ENCODE measurements at places on chromosomes 4 and X. TPM values are rescaled to one million over a fixed set of nuclear protein-coding genes. Genes with fewer than 3 reads are reported as not detected.

Gene CPZ
- 32.8 TPM for total RNA-seq

DNA sequence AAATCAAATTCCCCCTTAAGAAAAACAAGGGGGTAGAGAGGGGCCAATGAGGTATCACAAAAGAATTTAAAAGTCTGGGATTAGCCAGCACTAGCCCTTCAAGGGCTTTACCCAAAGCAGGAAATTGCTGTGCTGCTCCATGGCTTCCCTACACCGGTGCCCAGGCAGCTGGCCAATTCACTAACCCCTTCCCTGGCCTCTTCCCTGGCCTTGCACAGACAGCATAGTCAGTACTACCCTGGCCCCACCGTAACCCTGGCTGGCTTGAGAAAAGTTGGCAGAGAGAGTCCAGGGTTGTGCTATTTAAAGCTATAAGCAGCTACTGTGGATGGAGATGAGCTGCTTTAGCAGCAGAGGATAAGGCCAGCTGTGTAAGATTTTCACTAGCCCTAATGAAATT is 43.1 kb downstream of the ADAMTS3 start:
- DNase-seq, result peak; percentile 41

DNA sequence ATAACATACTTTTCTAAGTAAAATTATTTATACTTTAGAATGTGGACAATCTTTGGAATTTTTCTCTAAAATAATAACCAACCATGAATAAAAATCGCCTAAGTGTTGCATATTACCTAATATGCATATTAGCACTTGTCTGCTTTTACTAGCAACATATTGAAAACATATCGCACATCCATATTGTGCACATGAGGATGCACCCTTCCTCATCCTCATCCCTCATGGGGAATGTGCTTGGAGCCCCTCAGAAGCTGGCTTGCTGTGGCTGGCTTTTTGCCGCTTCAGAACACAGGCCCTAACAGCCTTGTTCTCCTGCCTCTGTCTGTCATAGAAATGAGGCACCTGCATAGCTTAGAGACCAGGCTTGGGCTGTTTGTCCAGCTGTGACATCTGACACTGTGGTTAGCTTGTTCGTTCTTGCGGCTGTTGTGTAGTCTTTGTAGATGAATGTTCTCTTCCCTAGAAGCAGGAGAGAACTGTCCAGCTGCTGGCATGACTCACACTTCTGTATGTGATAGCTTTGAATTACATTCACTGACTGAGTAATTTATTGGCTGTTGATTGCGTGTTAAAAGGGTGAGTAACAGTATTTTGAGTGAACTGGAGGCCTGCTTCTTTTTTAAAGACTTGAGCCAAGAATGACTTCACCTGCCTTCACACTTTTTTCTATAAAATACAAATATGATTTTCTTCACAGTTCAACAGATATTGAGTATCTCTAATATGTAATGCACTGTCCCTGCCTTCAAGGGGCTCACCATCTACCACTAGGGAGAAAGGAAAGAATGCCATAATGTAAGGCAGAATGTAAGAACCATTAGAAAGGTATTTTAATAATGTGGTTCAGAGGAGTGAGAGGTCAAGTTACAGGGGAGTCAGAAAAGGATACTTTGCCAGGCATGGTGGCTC is 81.9 kb downstream of the HMGB2 start:
- DNase-seq, result no peak

Gene AMER1
- 15.0 TPM for total RNA-seq

DNA sequence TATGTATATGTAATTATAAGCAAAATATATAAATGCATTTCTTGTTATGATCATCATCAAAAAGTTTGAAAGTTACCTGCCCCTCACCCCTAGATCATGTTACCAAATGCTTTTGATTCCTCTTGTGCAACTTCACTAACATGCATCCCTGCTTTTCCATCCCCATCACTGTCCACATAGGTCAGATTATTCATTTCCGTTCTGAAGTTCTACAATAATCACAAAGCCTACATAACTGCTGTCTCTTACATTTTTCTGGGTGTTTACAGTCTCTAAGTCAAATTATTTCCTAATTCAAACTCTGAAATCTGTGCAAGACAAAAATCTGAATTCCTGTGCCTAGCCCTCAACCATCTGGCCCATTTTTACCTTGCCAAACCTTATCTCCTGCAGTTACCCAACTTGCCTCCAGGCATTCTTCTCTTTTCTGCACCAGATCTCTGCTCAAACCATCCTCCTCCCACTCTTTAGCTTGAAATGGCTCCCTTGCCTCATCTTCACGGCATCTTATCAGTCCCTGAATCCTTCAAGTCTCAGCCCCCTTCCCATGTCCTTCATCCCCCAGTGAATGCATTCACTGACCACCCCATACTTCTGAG is 42.4 kb upstream of the SLC39A8 start:
- DNase-seq, result no peak

DNA sequence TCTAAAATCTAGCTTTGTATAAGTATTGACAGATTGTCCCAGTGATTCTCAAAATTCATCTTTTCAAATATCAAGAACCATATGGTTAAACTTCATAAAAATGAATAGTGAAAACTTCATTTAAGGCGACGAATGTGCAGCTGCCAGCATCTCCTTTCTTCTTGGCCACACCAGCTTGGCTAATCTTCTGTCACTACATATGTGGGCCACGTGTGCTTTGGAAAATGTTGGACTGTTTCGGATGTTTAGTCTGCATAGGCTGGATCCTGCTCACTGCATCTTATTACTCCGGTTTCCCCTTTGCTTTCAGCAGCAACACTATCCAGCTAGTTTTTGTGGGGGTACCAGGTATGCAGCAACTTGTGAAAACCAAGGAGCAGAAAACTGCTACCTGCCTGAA is 221.9 kb downstream of the BMPR1B start:
- DNase-seq, result no peak

DNA sequence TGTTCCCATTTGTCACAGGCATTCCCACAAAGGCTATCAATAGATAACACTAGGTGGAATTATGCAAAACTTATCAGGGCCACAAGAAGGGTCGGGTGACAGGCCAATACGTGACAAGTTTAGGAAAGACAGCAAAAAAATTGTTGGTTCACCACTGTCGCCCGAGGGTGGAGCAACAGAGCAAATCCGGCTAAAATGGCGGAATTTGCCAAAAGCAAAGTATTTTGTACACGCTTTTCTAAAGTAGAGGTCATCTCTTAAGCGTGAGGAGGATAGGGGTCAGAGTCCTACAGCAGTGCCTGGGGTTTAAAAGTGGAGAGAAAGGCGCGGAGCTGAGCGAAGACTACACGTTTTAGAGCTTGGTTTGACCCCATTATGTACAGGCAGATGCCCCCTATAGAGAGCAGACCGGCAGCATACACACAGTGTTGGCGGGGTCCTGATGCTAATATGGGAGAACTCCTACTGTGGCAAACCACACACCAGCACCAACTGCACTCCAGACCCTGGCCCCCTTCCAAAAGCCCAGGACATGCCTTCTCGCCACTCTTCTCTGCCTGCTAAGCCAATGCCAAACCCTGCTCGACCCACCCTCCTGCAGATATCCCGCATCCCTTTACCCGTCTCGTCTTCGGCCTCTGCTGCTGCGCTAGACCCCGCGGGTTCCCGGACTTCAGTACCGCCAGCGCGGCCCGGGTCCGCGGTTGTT is 733 bp downstream of the CCNA2 start:
- no peak for DNase-seq

Gene SULT1B1
- total RNA-seq, result 0.34 TPM

- DNase-seq, result no peak
Measured at GRCh38 chrX:131987252-131987651, 35.9 kb upstream of the STK26 start.

GRCh38 chr4:53490965-53491622 is 100.2 kb downstream of the LNX1 start:
- DNase-seq, result no peak

All from mesothelial cell of epicardium (in vitro differentiated cells).